ENCODE measurements at places on chromosomes 12 and 14.
A peak's percentile ranks its signal among the peaks of the same experiment; 100 is the strongest.

- no peak for DNase-seq
Observed at GRCh38 chr14:61335671-61336275, 14.4 kb downstream of the PRKCH start.

DNA sequence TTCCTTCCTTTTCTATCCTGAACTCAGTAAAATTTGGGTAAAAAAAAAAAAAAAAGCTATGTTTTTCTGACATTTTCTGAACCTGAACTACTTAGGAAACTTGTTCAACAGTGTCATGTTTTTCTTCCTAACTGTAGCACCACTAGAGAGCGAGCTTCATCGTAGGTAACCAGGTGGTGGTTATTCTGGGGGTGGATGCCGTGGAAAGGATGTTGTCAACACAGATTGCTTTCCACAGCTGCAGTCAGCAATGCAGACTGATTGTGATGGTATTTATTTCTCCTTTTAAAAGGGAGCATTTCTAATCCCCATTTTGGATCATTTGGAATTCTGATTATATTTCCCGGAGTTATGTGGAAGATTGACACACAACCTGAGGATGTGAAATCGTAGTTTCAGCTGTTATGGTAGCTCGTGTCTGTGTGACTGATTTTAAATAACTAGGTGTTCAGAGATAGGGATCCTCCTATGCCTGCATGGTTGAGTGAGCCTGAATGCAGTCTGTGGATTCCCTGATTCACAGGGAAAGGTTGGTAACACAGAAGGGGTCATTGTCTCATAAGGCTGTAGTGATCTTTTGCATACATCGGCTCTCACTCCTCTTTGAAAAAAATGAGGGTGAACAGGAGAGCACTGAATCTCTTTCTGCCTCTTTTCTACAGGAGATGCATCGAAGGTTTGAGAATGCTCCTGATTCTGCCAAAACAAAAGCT is 113.2 kb downstream of the ERC1 start:
- no peak for DNase-seq

GRCh38 chr12:42128327-42128726 is 16.3 kb downstream of the GXYLT1 start:
- DNase-seq: peak; percentile 25

GRCh38 chr12:113659416-113659815 is 187.7 kb upstream of the LHX5 start:
- no peak for DNase-seq

- peak; percentile 56 for DNase-seq
Observed at GRCh38 chr12:131092901-131093603, 139.3 kb downstream of the ADGRD1 start.
